ENCODE measurements at places on chromosomes 7 and 10. TPM values are rescaled to one million over a fixed set of nuclear protein-coding genes. Genes with fewer than 3 reads are reported as not detected.

INA gene
- total RNA-seq = 25.0 TPM

CPXM2 gene
- 2.9 TPM for total RNA-seq

ABLIM1 gene
- 29.5 TPM for total RNA-seq

ADAM12 gene
- total RNA-seq = 0.11 TPM

CXCL12 gene
- 21.1 TPM for total RNA-seq

IKZF1 gene
- 1.4 TPM for total RNA-seq

AKR1E2 gene
- 9.4 TPM for total RNA-seq

OR2A5 gene
- not detected for total RNA-seq

FFAR4 gene
- total RNA-seq = not detected

PRSS37 gene
- total RNA-seq = not detected

POLR2J2 gene
- 0.83 TPM for total RNA-seq

BNIP3 gene
- total RNA-seq = 129 TPM

PIK3AP1 gene
- 1.2 TPM for total RNA-seq

ADCYAP1R1 gene
- 1.8 TPM for total RNA-seq

ADAMTS14 gene
- 2.4 TPM for total RNA-seq

KDM7A gene
- 7.1 TPM for total RNA-seq

NPC1L1 gene
- not detected for total RNA-seq

PRTFDC1 gene
- total RNA-seq = 13.4 TPM

- peak; percentile 75 for DNase-seq
Observed at GRCh38 chr10:91909117-91909677, at the start of gene FGFBP3. Gene FGFBP3, minus strand, starts transcription at chr10:91909486. Its CDS starts 517 bp downstream, at chr10:91908969.

DNA sequence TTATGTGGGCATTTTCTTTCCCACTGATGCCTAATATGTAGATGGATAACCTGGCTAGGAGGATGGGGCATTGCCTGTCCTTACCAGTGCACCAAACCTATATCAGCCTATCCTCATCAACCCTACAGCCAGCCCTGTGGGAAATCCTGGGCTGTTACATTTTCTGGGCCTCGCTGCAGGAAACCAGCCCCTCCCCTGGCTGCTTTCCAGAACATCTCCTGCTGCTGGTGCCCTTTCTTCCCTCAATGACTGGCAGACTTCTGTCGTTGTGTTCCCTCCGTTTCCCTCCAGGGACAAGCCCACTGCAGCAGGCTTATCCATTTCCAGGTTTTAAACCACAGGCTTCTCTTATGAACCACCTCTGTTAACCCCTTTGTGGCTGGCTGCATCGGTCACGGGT lies 486.1 kb upstream of the COBL start:
- peak; percentile 33 for DNase-seq

DNA sequence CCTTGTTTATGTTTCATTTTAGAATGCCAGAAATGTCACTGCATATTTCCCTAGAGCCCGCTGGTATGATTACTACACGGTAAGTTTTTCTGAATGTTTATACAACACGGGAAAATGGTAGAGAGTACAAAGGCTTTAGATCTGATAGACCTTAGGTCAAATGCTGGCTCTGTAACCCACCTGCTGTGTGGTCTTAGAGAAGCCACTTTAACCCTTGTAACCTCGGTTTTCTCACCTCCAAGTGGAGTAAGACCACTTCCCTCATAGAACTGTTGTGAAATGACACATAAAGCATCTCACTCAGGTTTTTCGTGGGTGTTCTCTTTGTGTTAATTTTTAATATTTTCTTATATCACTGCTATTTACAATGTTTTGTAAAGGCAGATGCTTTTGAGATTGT lies 13.9 kb upstream of the MGAM2 start:
- DNase-seq = no peak

GRCh38 chr7:116872026-116872425 lies 9.6 kb downstream of the CAPZA2 start:
- DNase-seq = no peak

GRCh38 chr7:29900745-29901144 lies 88.9 kb downstream of the SCRN1 start:
- DNase-seq = no peak

- DNase-seq = no peak
Observed at GRCh38 chr10:101099901-101100300, 31.2 kb upstream of the TLX1 start.

- no peak for DNase-seq
Observed at GRCh38 chr10:31401287-31401686, 82.3 kb downstream of the ZEB1 start.

DNA sequence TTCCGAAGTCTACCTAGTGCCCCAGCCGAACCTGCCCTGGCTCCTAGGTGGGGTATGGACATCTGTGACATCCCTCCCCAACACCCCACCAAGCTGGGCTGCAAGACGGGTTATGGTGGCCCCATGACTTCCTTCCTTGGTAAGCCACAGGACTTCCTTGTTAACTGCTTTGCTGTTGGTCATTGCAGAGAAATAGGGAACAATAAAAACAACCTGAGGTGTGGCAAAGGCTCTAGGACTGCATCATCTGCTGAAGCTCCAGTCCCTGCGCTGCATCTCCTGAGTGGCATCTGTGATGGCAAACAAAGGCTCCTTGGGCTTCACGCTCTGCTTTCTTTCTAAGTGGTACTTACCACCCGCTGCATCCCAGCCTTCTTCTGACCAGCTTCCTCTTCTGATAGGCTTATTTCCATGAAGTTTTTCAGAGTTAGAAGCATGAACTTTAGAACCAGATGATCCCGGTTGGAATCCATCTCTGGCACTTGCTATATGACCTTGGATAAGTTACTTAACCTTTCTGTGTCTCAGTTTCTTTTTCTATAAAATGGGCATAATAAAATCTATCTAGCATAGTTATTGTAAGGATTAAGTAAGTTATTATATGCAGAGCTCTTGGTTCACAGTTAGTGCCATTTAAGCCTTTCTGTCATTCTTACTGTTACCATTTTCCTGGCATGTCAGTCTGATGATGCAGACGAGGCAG lies 216.8 kb downstream of the RPS24 start:
- no peak for DNase-seq

GRCh38 chr7:133275008-133275407 lies 22.1 kb downstream of the EXOC4 start:
- DNase-seq = peak; percentile 13

DNA sequence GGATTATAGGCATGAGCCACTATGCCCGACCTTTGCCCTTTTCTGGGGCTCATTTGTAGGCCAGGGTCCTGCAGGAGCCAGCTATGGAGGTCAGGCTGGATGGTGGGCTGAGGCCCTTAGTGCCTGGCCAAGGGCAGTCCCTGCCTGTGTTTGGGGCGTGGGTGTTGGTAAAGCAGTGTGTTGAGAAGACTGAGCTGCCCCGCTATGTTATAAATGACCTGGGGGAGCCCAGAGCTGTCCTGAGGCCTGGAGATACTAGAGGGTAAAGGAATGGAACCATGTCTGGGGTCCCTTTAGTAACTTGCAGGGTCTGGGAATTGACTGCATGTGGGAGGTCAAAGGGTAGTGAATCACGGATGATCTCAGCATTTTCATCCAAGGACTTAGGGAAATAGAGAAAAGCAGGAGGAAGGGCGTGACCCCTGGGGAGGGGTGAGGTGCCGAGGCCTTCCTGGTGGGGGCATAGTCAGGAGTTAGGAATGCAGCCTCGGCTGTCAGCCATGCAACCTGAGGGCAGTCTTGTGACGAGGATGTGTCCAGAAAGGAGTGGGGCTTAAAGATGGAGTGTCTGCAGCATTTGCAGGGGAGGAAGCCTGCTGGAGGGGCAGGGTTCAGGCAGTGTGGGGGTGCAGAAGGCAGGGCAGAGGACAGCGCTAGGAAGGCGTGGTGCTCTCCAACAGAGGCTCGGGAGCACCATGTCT lies 31.5 kb downstream of the TMEM248 start:
- peak; percentile 41 for DNase-seq

DNA sequence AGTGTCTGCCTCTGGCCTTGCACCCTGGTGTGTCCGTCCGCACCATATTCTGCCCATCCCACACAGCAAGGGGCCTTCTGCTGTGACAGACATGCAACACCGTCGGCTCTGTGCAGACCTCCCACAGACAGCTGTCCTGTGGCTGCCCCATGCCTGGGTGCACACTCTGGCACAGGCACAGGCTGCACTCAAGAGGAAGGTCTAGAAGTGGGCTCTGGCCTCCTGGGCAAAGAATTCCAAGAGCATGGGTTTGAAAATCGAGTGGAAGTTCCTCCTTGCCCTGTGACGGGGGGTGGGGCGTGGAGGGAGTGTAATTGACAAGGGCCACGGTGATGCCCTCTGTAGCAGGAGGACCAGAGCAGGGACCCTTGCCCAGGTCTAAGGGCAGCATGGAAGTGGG lies 4.3 kb upstream of the LOXL4 start:
- DNase-seq = no peak

GRCh38 chr7:23294549-23295400 lies 4.4 kb upstream of the MALSU1 start:
- no peak for DNase-seq

- peak; percentile 44 for DNase-seq
Observed at GRCh38 chr7:117715784-117716445, 157.3 kb downstream of the CTTNBP2 start.

DNA sequence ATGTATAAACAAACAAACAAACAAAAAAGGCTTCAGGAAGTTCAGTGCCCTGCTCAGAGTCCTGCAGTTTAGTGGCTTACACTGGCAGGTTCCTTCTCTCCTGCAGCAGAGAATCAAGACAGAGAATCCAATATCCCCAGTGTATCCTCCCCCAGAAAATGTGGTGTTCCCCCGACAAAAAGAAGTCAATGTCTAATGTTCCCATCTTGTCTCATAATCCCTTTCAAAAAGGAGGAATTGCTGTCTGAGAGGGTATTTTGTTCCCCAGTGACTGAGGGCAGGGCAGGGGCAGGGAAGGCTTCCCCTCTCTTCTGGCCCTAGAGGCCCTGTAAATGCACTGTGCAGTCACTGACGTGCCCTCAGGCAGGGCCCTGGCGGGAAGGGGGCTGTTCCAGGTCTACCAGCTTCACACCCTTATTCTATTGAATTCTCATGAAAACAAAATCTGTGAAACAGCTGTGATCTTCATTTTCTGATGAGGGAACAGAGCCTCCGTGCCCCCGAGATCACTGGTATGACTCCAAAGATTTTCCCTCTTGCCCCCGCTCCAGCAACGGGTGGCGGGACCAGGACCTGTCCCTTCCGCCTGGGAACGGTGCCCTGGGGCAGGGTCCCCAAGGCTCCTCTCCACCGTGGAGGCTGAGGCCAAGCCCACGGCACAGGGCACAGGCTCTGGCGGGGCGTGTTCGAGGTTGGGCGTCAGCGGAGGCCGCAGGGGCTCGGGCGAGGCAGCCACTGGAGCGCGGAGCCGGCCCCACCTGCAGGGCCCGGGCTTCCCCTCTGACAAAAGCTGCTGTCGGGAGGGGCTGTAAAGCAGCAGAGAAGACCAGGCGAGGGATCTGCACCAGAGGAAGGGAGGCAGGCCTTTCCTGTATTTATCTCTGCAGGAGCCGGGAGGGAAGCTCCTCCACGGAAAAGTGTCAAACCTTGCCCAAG lies 13.4 kb upstream of the WDFY4 start:
- peak; percentile 83 for DNase-seq

DNA sequence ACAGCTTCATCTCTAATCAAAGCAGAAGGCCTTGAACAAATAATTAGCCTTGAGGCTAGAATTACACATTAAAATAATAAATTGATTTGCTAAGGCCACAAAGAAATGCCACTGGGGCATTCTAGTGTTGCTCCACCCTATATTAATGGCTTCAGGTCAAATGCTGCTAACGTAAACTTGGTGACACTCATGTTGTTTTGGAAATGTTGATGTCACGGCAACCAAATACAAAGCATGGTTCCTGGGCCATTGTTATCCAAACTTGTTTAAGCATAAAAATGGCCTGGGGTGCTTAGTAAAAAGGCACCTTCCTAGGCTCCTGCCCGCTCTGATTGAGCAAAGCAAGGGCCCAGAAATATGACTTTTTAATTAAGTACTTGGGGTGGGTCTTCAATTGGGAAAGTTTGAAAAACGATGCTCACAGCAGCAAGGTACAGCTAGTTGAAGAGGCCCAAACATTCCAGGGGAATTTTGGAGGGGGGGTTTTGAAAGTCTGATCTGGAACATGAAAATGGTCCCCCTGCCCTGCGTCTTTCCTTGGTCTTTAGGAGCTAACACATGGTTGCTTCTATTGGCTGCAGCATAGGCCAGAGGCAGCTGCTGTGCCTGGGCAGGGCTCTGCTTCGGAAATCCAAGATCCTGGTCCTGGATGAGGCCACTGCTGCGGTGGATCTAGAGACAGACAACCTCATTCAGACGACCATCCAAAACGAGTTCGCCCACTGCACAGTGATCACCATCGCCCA lies 67.8 kb downstream of the ABCC2 start:
- peak; percentile 30 for DNase-seq

GRCh38 chr10:48366261-48366660 lies 59.8 kb downstream of the MAPK8 start:
- no peak for DNase-seq
